ENCODE measurements at places on chromosomes 5 and 9.

DNA sequence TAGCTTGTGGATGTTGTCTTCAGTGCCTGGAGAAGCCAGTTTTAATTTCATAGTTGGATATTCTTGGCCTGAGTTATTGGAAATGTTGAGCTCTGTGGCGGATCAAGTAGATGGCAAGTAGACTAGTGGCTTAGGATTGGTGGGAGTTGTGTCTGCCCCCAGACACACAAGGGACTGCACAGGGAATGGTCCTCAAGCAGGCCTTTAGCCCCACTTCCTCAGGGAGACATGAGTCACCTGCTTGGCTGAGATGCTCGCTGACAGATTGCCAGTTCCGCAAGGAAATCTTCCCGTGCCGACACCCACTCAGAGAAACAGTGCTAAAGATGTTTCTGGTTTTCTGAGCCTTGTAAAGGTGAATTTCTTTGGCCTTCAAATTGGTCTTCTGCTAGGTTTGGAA is 18.8 kb upstream of the CATSPER3 start:
- DNase-seq, result no peak

GRCh38 chr5:55146080-55146479 is 13.9 kb upstream of the GPX8 start:
- no peak for DNase-seq

DNA sequence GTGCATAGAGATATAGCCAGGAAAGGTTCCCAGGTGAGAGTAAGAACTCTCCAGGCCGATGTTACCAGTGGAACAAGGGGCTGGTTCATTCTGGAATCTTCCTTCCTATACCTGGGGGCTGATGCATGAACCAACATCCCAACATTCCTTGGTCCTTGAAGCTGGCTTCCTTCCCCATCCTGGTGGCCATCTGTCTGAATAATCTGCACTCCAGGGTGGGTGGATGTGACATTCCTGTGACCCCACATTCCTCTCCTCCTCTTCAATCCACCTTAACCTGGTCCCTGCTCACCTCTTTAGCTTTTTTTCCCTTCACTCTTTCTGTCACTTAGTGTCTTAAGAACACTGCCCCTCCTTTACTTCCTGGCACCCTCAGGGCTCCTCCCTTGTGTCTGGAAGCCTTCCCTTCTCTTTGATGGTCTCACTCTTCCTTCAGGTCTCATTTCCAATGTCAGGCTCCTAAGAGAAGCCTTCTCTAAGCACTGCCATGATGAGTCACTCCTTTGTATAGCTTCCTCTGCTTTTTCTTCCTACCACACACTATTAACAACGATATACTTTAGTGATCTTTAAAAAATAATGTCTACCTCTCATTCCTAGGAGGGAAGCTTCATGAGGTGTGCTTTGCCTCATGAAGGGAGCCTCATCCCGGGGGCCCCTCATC is 80.3 kb downstream of the BOD1 start:
- DNase-seq, result no peak

- DNase-seq, result no peak
These were observed 62.0 kb downstream of the F2RL2 start for GRCh38 chr5:76560952-76561891.

GRCh38 chr9:110066929-110067716 is 140.8 kb downstream of the C9orf152 start:
- DNase-seq, result no peak

DNA sequence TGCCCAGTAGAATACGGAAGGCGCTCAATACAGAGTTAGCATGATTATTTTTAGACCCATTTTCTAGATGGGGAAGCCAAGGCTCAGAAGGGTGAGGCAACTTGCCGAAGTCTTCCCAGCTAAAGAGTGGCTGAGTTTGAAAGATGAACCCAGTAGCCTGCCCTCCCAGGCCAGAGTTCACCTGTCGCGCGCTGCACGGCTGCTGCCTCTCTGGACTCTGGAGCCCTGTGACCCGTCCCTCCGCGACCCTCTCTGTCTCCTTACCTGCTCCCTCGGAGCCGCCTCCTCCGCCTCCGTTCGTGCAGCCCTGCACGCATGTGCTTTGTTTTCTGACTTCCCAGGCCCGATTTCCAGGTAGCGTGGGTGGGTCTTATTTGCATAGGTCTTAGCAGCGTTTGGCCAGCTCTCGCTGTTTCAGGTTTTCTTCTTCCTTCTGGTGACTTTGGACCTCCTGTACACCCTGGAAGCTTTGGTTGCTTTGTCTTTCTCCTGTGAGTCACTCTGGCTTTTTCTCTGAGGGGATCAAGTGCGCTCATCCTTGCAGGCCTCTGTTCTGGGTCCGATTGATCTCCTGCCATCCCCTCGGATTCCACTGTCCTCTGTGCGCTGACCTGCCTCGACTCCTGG is at the start of gene RNF183:
RNF183 (minus strand) TSS at position 585 of the 627 bp plus-strand sequence. CDS start 5,192 bp downstream, outside the sequence.
- DNase-seq, result no peak

- DNase-seq, result no peak
These were observed 45.7 kb downstream of the PRDM6 start for GRCh38 chr5:123134653-123135181.

DNA sequence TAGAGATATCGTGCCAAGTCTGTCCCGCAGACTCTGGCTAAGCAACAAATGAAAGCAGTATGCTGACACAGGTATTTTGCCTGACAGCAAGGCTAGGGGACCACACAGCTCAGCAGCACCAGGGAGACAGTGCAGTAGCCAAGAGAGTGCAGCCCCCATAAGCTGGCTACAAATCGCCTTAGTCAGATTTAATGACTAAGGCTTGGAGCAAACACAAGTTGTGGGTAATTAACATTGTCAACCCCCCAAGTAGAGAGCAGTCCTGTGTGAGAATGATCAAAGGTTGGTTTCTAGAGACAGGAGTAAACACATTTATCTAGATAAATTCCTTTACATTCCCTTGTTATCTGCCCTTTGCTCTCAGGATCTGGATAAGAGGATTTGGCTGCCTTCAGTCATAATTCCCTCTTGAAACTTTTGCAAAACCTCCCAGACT is 1434.5 kb upstream of the CDH6 start:
- DNase-seq, result no peak

DNA sequence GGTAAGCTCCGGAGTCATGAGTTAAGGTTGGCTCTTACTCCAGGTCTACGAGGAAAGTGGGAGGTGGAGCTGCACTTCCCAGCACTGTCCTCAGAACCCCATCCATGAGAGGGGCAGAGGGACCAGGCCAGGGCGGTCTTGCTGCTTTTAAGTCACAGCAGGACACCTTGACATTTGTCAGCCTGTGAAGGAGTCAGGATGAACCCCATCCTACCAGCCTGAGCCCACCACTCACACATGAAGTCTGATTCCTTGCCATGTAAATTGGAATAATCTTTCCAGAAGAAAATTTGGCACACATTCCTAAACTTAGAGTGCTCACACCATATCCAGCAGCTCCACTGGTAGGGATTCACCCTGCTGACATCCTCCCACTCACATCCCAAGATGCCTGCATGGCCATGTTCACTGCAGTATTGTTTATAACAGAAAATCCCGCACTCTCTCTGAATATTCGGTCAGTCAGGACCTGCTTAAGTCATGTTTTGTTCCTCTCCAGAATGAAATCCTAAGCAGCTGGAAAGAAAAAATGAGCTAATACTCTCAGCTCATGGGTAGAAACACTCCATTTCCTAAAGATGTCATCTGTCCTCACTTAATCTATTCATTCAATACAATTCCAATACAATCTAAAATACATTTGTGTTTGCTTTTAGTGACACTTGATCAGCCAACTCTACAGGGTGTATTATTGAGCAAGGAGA is 79.3 kb upstream of the COL5A1 start:
- no peak for DNase-seq

DNA sequence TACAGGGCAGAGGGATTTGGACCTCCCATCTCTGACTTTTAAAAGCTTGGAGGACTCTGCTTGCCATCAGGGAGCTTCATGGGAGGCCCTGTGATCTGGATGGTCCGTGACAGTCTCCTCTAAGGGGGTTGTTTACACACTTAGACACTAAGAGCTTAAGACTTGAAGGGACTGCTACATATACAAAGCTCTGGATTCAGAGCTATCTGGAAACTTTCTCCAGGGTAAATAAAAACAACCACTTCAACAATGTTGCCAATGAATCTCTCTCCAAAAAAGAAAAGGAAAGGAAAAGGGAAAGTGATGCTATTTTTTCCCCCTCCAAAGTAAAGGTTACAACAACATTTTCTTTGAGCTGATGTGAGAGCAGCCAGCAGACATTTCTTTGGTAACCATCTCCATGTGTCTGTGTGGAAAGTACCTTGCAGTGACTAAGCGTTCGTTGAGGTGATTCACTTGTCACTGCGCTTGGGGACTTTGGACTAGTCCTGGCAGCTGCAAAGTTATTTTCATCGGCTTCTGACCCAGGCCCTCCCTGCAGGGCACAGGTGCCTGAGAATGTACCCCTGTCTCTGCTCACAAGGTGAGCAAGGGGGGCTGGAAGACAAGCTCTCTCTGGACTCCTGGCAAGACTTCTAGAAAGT is 262.1 kb upstream of the KLF4 start:
- no peak for DNase-seq

- DNase-seq, result no peak
These were observed 90.3 kb downstream of the MACROH2A1 start for GRCh38 chr5:135308752-135309151.

GRCh38 chr5:51567636-51568035 is 184.4 kb downstream of the ISL1 start:
- no peak for DNase-seq

DNA sequence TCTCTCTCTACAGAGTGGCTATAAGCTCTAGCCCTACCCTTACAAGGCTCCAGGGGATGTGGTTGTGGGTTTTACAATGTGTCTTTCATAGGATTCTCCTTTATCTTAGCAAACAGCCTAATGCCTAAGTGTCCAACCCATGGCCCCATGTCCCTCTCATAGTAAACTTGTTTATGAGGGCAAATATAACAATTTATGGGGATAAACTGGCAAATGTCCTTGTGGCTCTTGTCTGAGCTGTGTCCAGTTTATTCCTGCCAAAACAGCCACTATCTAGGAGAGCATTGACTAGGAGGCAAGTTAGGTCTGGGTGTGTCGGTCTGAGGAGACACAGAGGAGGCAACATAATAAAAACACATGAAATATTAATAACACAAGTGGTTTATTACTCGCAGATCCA is 335.1 kb downstream of the IZUMO3 start:
- DNase-seq, result no peak

- DNase-seq, result no peak
These were observed 146.1 kb downstream of the CAAP1 start for GRCh38 chr9:26746357-26747072.

- DNase-seq, result no peak
These were observed 42.6 kb upstream of the SLC12A2 start for GRCh38 chr5:128040927-128041326.

GRCh38 chr9:125767349-125767748 is 20.2 kb downstream of the PBX3 start:
- no peak for DNase-seq

DNA sequence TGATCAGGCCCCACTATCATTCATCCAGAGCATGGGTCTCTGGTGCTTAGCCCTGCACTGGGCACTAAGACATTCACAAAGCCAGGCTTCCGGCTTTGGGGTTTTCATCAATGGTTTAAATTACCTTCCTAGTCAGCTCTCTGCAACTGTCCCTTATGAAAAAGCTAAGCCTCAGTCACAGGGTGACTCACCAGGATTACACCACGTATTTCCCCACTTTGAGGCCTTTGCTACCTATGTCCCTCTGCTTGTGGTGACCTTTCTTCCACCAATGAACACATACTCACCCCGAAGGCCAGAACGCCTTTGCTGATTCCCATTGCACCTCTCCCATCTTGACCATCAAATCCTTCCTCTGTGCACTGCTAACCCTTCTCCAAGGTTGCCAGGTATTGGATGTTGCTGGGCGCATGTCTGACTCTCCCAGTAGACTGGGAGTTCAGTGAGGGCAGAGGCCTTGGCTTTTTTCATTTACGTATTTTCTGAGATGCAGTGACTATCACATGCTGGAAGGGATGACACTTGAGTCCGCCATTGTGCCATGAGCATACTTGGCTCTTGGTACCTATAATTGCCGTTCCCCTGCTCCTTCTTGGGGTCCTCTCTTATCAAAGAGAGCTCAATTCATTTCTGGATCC is 58.7 kb upstream of the TNFSF8 start:
- peak; percentile 57 for DNase-seq

DNA sequence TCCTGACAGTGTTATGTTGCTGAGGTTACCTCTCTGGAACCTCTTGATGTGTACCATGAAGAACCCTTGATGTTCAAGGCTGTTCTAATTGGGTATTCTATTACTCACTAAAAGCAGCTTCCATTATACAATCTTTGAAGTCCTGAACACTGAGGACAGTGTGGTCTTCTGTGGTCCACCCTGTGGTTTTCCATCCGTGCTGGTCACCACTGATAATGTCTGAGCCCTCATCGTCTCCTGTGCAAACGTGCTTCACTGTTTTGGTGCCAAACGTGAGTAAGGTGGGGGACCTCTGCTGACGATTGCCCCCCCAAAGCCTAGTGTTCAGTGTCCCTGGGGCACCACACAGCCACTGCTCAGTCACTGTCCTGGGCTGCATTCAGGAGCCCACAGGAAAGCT is 259.7 kb upstream of the ANKRD55 start:
- DNase-seq, result no peak

- DNase-seq, result no peak
These were observed 81.5 kb downstream of the SH3TC2 start for GRCh38 chr5:148981353-148981752.

GRCh38 chr9:124483481-124483880 is 23.7 kb downstream of the NR5A1 start:
- no peak for DNase-seq

DNA sequence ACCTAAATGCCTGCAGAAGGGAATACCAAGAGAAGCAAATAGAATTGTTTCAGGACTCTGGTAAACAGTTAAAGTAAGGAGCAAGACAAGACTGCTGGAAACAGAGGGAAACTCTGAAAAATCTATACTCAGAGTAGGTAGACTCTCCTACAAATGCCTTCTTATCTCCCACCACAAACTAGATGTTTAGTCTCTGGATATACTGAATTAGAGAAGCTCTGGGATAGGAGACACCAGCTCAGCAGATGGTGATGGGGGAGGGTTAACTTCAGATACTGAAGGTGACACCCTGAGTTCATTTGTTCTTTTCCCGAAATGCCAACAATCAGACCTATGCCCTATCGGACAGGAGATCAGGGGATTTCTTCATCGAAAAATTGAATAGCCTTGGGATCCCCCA is 54.1 kb upstream of the CHD1 start:
- no peak for DNase-seq

DNA sequence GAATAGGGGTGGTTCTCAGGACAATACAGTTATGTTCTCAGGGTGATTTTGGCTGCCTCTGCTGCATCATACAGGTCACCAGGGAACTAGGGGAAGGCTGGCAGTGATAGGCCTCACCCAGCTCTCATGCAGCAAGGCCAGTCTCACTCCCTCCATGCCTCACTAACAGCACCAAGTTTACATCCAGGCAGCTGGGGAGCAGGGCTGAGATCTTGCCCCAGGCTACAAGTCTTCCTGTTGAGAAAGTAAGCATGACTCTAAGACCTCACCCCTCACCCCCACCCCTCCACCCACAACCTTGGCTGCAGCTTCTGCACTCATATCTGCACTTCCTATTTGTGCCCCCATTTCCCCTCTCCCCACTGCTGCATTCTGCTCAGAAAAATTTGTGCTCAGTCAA is 481.2 kb downstream of the ACTL7B start:
- no peak for DNase-seq

GRCh38 chr5:40674661-40675235 is 5.0 kb upstream of the PTGER4 start:
- no peak for DNase-seq

GRCh38 chr9:136512651-136513071 is 29.8 kb upstream of the SEC16A start:
- peak; percentile 33 for DNase-seq

Measured in stimulated activated CD4-positive, alpha-beta T cell treated with anti-CD3 and anti-CD28 coated beads, Interleukin-15, amount 100 ng/mL, for 24 hours (primary cell).